Lower leg skin (tissue), 4 donors: ENCODE measurements at places on chromosomes 13 and 19.

- DNase-seq: no peak
Observed at GRCh38 chr13:37576601-37577000, 22.0 kb downstream of the POSTN start.

DNA sequence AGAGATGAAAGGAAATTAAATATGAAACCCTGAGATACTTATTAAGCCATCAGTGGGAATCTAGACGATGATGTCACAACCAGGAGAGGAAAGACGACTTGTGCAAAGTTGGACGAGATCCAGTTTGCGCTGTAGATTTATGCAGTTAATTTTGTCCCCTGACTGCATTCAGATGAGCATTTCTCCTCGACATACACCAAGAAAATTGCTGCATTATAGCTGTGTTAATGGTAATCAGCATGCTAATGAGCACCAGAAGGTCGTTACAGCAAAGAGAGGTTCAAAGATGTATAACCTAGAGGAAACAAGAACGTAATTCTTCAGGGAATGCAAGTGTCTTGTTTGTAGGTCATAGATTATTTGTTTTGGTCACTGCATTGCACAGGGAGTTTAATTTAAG lies 371.7 kb downstream of the RBM26 start:
- no peak for DNase-seq

DNA sequence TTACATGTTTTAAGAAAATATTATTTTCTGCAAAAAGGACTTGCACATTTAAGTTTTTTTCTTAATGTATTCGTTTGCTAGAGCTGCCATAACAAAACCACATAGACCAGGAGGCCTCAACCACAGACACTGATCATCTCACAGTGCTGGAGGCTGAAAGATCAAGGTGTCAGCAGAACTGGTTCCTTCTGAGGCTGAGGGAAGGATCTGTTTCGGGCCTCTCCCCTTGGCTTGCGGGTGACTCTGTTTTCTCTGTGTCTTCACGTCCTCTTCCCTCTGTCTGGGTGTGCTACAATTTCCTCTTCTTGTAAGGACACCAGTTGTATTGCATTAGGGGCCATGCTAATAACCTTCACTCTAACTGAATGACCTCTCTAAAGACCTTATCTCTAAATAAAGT lies 364.2 kb downstream of the IRS2 start:
- no peak for DNase-seq

DNA sequence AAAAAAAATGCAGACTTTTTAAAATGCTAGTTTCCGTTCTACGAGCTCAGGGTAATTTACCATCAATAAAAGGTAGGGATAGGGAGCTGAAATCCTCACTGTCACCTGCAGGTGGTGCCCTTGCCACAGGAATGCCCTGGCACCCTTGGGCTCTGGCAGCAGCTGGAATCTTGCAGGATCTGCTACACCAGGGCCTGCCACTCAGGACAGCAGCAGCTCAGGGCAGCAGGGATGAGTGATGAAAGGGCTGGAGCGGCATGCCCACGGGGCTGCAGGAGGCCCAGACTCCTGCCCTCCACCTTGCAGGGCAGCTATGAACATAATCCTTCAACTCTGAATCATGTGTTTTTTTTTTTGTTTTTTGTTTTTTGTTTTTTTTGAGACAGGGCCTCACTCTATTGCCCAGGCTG lies 54.0 kb downstream of the GNG7 start:
- DNase-seq: peak; percentile 58

DNA sequence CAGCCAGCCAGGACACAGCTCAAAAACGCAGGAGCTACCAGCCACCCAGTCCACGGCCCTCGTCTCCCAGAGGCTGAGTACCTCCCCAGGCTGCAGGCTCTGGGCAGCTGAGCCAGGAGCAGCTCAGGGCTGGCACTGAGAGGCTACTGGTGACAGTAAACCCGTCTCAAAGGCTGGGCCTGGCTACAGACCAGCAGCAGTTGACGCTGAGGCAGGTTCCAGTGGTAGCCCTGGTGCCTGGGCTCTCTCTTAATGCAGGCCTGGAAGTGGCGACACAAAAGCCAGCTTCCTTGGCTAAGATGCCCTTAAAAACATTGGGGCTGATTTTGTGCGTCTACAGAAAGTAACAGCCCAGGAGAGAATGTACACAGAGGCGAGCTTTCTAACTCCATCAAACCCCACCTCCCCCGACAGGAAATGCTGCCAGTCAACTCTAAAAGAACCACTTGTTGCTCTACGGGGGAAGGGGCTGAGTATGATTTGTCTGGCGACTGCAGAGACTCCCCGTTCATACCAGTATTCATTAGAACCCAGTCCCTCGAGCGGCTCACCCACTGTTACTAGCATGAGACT lies 126.3 kb downstream of the STK24 start:
- no peak for DNase-seq

DNA sequence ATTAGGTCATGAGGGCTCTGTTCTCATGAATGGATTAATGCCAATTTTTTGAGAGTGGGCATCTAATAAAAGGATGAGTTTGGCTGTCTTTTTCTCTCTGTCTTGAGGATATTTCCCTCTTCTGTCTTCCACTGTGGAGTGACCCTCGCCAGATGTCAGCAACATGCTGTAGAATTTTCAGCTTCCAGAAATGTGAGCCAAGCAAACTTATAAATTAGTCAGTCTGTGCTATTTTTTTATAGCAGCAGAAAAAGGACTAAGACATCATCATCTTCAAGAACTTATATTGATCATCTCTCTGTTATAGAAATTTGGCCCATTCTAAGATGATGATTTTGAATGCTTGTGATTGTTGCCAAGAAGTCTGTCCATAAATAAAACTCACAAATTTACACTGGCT lies 431.4 kb downstream of the FGF9 start:
- DNase-seq: no peak
